ENCODE measurements at places on chromosomes 1 and 21. TPM values are rescaled to one million over a fixed set of nuclear protein-coding genes. Genes with fewer than 3 reads are reported as not detected.

Gene SLC66A1
- total RNA-seq = 21.7 TPM

Gene COL6A2
- 71.5 TPM for total RNA-seq

DNA sequence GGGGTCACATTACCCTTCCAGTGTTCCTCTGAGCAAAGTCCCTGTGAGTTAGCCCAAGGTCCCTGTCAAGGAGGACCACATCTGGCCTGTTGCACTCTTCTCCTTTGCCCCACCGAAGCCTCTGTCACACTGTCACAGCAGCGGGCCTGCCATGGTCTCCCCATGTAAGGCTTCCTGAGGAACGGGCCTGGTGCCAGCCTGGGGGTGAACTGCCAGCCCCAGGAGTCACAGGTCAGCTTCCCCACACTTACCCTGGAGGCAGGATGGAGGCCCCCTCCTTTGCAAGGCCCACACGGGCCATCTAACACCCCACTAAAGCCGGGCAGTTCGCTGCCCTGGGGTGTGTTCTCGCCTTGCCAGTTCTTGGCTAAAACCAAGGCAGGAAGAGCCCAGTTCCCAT lies 14.1 kb downstream of the TNFRSF1B start:
- no peak for DNase-seq

- no peak for DNase-seq
Observed at GRCh38 chr1:5706239-5706638, 286.0 kb downstream of the NPHP4 start.

GRCh38 chr1:20978413-20978812 lies 191.3 kb upstream of the HP1BP3 start:
- no peak for DNase-seq
